ENCODE measurements at places on chromosomes 6 and 20.

DNA sequence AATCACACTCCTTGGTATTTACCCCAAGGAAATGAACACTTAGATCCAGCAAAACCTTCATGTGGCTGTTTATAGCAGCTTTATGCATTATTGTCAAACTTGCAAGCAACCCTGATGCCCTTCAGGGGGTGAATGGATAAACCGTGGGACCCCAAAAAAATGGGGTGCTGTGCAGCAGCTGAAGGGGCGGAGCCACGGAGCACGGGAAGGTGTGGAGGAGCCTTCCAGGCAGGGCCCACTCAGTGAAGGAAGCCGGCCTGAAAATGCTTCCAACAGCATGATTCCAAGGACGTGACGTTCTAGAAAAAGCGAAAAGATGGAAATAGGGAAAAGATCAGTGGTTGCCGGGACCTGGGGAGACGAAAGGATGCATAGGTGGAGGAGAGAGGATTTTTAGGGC is 25.6 kb upstream of the FRMD1 start:
- DNase-seq: no peak

DNA sequence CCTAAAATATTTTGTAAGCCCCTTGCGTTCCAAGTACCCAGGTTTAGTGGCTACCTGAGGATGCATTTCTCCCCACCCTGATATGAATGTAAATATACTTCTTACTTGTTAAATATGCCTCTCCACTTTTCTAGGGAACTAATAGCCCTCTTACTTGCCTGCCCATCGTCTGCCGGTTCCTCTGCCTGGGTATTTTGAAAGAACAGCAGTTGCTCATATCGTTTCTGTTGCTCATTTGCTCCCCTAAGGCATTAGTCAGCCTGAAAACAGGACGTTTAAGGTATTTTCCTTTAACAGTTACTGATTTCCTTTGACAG is 141.3 kb upstream of the CARMIL1 start:
- DNase-seq: no peak

GRCh38 chr20:58833921-58834320 is 16.8 kb downstream of the GNAS-AS1 start:
- DNase-seq: no peak

- no peak for DNase-seq
These were observed 79.2 kb upstream of the BACH2 start for GRCh38 chr6:90375681-90376439.

DNA sequence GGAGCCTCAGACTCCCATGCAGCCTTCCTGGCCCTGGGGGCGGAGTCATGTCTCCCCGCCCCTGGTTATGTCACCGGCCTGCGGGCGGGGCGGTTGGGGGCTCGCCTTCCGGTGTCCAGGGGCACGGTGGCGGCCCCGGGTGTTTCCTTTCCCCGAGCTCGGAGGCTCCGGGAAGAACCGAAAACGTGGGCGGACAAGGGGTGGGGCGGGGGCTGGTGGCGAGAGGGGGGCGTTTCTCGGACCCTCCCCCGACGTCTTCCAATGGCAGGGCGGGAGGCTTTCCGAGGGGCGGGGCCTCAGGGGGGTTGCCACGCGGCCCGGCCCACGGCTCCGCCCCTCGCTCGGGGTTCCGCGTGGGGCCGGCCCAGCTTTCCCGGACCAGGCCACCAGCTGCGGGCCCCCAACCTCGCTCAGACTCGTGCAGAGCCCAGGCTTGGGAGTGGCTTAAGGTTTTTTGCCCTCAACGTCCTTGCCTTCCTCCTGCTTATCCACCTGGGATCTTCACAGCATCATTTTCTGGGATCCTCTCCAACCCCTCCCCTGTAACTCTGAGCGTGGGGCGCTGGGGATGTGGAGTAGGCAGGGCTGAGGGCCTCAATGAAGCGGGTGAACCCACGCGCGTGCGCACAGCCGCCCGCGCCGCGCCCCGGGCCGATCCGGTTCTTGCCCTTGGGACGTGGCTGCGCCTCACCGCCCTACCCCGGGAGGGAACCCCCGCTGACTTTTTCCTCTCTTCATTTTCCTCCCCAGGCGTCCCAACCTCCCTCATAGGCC is 2.1 kb upstream of the NRN1 start:
- DNase-seq: no peak

DNA sequence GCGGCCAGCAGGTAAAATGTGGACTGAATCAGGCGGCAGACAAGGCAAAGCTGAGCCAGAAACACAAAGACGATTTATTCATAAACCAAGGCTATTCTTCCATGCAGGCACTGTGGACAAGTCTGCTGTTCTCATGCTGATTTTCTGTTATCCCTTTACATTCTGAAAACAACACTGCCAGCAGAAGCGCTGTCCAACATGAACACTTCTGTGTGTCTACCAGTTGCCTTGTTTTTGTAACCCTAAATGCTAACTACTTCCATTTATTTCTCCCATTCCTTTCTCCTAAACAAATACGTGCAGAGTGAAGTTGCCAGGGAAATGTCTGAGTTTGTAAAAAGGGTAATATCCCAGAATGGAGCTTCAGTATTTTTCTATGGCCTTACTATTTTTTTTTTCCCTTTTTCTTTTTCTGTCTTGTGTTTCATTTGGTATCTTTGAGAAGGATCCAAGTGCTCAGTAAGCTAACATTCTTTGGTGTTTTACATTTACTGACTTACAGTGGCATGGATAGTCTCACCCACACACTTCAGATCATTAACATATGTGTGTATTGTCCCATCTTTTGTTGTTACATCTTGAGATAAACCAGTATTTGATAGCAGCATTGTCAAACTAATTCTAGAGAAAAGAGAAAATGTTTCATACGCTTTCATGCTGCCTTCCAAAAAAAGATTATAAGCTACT is 1308.9 kb upstream of the MAP3K7 start:
- DNase-seq: no peak

DNA sequence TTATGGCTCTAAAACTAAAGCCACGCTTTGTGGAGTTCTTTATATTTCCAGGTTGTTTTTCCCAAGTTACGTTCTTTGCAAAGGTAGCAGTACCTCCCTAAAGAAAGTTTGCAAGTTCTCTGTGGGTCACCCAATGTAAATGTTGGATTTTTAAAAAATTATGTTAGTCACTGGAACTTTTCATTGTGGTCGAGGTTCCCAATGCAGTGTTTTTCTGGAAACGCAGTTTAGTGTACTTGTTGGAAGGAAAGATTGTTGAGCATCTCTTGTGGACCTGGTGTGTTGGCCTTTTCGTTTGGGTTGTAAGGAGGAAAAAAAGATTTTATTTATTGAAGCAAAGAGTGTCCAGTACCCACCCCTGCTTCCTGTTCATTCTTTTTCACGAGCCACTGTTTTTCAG is 1.4 kb downstream of the TOP1 start:
- no peak for DNase-seq

- no peak for DNase-seq
These were observed 20.4 kb upstream of the LAMA4 start for GRCh38 chr6:112274774-112275173.

- DNase-seq: no peak
These were observed 26.8 kb downstream of the MCM8 start for GRCh38 chr20:5977223-5977622.

DNA sequence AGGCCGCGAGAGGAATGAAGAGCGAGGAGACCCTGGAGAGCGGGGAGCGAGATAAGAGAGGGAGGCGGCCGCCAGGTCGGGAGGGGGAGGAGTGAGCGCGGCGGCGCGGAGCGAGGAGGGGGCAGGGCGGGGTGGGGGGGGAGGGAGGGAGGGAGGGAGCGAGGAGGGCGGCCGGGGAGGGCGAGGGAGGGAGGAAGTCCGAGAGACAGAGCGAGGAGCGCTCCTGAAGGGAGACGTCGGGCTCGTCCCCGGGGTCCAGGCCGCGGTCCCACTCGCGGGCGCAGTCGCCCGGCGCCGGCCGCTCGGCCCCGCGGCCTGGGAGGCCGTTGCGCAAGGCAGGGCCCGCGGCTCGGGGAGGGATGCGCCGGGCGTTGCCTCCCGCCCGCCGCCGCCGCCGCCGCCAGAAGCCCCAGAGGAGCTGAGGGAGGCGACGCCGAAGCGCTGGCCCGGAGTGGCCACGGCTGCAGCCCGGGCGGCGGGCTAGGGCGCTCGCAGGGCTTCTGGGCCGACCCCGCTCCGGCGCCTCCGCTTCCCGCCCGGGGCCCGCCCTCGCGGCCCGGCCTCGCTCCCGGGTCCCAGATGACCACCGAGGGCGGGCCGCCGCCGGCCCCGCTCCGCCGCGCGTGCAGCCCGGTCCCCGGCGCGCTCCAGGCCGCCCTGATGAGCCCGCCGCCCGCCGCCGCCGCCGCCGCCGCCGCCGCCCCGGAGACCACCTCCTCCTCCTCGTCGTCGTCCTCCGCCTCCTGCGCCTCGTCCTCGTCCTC is at the start of gene FOXF2:
Gene FOXF2 (plus strand): TSS at position 208 of the 764 bp plus-strand sequence. CDS start 372 bp downstream, at position 580.
- no peak for DNase-seq

- no peak for DNase-seq
These were observed 152.3 kb upstream of the RPS6KA2 start for GRCh38 chr6:166779381-166779780.

GRCh38 chr20:5788385-5788895 is 38.2 kb downstream of the SHLD1 start:
- DNase-seq: peak; percentile 64

GRCh38 chr20:64108731-64109681 is 1.6 kb upstream of the NPBWR2 start:
- no peak for DNase-seq

GRCh38 chr20:5364136-5364821 is 47.5 kb upstream of the PROKR2 start:
- no peak for DNase-seq

DNA sequence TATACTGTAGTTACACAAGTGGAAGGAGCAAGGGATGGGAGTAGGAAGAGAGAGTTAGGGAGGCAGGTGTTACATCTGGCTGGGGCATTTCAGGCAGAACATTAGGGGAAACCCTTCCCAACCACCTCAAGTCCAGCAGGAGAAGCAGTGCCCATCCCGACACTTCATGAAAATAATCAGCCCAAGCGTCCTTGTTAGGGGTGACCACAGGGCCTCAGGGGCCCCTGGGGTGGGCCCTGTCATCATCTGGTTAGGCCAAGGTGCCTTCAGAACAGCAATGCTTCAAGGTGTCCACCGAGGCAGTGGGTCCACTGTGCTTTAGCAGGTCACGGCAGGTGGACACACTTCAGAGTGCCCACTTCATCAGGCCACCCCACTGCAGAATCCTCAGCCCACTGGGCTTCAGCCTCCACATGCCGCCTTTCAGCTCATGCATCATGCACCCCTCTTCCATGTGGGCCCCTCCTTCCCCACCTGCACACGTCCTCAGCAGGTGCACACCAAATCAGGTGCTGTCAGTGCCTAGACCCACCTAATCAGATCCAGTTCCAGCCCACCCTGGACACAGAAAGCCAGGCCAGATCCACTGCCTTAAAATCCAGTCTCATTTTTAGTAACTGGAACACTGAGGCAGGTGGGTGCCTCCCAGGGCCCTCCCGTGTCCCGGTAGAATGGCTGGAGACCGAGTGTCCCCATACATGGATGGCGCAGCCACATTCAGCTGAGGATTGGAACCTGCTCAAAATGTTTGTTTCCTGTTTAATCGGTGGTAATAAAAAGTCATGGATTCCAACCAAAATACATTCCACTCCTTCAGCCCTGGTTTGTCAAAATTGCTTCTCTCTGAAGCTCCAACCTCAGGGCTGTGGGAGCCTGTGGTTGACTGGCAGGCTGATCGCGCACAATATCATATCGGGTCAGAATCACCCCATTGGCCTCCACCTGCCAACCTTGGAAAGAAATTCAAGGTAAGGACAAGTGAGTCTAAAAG is 99.5 kb downstream of the ANKRD60 start:
- DNase-seq: no peak

DNA sequence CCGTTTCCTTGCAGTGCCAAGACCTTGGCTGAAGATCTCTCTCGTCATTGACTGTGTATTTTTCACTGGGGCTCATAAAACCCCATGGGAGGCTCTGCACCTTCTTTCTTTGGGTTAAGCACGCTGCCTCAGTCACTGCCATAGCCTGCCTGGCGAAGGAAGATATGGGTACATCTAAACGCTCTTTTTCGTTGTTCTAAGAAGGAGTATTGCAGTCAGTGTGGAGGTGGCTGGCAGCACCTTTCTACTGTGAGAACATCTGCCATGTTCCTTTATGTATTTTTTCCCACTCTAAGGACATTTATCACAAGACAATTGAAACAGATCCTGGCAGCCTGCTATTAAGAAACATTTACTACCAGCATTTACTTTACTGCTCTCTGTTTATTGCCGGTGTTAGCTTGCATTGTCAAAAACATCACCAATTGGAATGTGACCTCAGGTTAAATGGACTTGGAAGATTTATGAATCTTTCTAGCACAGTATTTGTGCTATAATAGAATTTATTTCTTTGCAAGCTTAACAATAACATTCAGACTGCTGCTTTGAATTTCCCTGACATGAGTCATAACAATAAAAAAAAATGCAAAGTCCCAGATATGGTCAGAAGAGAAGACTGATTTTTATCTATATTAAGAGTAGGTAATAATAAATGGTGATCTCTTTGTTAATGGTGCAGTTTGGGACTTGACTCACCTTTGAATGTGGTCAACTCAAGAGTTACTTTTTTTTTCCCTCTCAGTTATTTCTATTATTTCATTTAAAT is 62.2 kb upstream of the CLDN20 start:
- no peak for DNase-seq

DNA sequence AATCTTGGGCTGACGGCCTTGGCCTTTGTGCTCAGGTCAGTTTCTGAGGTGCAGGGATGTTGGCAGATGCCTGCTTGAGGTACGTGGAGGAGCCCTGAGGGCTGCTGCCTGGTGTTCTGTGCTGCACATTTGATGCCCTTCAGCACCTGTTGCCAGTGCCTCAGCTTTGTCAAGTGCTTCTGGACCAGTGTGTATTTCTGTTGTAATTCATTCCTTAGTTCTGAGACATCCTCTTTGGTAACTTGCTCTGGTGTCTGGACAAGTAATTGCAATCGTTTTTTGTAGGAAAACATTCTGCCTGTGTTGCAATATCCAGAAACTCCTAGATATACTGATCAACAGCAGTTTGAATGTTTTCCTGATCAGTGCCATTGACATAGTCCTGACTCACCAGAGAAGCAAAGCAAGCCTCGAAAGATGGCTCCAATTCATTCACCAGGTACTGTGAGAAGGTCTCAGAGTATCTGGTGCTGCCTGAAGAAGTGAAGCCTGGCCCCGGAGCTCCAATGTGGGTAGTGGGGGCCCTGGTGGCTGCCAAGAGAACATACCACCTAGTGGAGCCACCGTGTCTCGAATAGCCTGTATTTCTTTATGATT is 26.7 kb downstream of the ZNF337 start:
- DNase-seq: peak; percentile 13

GRCh38 chr6:56841381-56841749 is 113.5 kb upstream of the BEND6 start:
- no peak for DNase-seq

DNA sequence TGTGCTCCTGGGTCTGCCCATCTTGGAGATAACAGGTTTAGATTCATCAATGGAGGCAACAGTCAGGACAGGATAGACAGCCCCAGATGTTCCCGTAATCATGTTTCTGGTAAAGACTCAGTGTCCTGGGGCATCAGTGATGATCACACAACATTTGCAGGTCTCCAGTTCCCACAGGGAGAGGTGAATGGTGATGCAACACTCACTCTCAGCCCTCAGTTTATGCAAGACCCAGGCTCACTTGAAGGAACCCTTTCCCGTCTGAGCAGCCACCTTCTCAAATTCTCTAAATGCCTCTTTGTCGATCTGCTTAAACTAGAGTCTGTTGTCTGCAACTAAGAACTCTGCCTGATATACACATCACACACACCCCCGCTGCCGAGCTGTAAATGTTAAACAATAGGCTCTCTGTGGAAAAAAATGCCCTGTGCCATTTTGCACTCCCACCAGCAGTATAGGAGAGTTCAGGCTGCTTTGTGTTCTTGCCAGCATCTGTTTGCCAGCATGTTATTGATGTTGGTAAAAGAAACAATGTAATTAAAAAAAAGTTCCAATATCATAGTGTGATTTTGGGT is 30.1 kb upstream of the SCP2D1 start:
- DNase-seq: no peak

- no peak for DNase-seq
These were observed 1.5 kb downstream of the BRD2 start for GRCh38 chr6:32969685-32970412.

All from iPS DF 6.9 (cell line).